ENCODE measurements at places on chromosomes 16 and 17. TPM values are rescaled to one million over a fixed set of nuclear protein-coding genes. Genes with fewer than 3 reads are reported as not detected.

GRCh38 chr16:67248073-67248400 lies 742 bp upstream of the SLC9A5 start:
- DNase-seq, result no peak

DNA sequence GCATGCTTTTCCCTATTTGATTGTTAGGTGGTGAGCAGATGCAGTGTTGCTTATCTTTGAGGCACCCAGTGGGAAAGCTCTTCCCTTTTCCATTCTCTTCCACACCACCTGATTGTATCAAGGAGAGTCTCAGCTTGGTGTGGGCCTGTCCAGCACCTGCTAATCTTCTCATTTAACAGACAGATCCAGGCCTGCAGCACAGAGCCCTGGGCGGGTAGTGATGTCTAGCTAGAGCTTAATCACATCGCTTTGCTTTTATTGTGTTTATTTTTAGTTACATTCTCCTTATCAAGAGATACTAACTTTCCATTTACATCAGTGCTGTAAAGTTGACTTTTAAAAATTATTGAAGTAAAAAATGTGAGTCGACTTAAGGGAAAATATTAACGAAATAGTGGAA lies 24.2 kb downstream of the FOXL1 start:
- DNase-seq, result no peak

- no peak for DNase-seq
Observed at GRCh38 chr17:42706732-42707131, 24.4 kb downstream of the CNTNAP1 start.

- DNase-seq, result no peak
Observed at GRCh38 chr17:63066158-63066813, 100.3 kb downstream of the TANC2 start.

SLC6A2 gene
- 2.3 TPM for total RNA-seq

ALOX12B gene
- total RNA-seq, result not detected

CNTNAP1 gene
- 8.1 TPM for total RNA-seq

All from muscle of leg (tissue), 16 donors.